ENCODE measurements at places on chromosomes 6 and 20.

DNA sequence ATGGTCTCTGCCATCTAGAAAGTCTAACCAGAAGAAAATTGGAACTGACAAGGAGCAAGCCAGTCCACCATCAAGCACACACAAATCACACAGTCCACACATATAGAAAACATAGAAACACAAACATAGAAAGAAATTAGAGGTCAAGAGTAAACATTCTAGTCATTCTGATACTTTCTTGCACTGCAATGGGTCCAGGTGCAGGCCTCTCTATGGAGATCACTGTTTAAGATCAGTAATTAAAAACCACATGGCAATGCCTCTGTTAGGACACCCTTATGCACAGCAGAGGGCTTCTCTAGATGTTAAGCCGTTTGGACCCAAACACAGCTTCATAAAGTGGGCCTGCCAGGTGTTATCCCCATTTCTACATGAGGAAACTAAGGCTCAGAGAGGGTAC lies 42.8 kb upstream of the SLC22A23 start:
- H3K27me3 ChIP-seq: no peaks in the 10 kb centered on the region
- H3K27ac ChIP-seq: no peak overlapping the region
- H3K4me1 ChIP-seq: no peaks in the 10 kb centered on the region
- H3K36me3 ChIP-seq: no peaks in the 10 kb centered on the region
- no peak overlapping the region for H3K4me3 ChIP-seq
- DNase-seq: no peak

- H3K27ac ChIP-seq: no peak overlapping the region
- no peaks in the 10 kb centered on the region for H3K27me3 ChIP-seq
- no peaks in the 10 kb centered on the region for H3K36me3 ChIP-seq
- no peak overlapping the region for H3K4me3 ChIP-seq
- H3K4me1 ChIP-seq: no peaks in the 10 kb centered on the region
Measured at GRCh38 chr6:44603044-44603686, 215.7 kb downstream of the CDC5L start.

DNA sequence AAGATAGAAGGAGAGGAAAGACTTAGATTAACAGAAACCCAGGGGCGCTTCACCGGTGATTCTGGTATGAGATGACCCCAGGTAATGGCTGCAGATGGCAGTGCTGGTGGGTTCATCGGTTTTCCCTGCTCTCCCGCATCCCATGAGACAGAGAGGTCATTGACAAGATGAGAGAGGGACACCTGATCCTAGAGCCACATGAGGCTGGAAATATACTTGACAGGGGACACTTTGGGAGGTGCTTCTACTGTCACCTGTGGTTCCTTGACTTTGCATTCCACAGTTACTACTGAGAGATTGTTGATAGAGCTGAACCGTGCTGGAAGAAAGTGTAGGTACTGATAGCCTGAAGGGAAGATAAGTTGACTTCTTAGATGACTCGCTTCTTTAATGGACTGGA lies 74.3 kb downstream of the SYNDIG1 start:
- no peaks in the 10 kb centered on the region for H3K36me3 ChIP-seq
- no peaks in the 10 kb centered on the region for H3K27me3 ChIP-seq
- H3K4me1 ChIP-seq: no peaks in the 10 kb centered on the region

- no peak for DNase-seq
- no peaks in the 10 kb centered on the region for H3K27me3 ChIP-seq
- no peaks in the 10 kb centered on the region for H3K36me3 ChIP-seq
- H3K4me1 ChIP-seq: no peaks in the 10 kb centered on the region
- H3K27ac ChIP-seq: no peak overlapping the region
Measured at GRCh38 chr6:128807577-128807976, 75.4 kb upstream of the LAMA2 start.

- no peak for DNase-seq
- no peaks in the 10 kb centered on the region for H3K27me3 ChIP-seq
- H3K4me3 ChIP-seq: no peak overlapping the region
- no peaks in the 10 kb centered on the region for H3K36me3 ChIP-seq
- H3K4me1 ChIP-seq: peaks cover 7% of the 10 kb centered on the region
Measured at GRCh38 chr6:132004668-132005067, 53.5 kb upstream of the CCN2 start.

DNA sequence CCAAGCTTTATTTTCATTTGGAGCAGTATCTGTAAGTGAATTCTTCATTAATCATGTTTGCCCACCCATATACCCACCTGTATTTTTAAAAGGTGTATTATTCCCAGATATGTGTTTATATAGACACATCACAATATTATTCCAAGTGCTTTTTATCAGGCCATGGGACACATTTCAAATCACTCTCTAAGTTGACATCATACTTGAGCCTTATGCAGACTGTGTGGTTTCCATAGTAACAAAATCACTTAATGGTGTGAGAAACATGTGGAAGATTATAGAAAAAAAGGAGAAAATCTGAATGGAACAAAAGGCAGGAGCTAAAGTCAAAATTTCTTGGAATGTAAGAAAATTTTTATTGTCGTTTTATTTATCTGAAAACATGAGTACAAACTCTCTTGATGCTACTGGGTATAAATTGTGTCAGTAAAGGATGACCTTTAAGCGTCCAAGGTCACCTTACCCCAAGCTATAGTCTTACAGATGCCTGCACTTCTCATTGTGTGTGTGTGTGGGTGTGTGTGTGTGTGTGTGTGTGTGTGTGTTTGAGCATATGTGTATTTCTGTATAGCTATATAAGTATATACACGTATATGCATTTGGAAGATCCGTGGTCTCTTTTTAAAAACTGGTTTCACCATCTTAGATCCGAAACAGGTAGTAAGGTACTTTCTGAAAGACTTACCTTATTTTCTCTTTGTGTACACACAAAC lies 79.8 kb upstream of the CCN6 start:
- no peaks in the 10 kb centered on the region for H3K36me3 ChIP-seq
- no peak overlapping the region for H3K4me3 ChIP-seq
- peak overlapping the region; percentile 36 for H3K27ac ChIP-seq

DNA sequence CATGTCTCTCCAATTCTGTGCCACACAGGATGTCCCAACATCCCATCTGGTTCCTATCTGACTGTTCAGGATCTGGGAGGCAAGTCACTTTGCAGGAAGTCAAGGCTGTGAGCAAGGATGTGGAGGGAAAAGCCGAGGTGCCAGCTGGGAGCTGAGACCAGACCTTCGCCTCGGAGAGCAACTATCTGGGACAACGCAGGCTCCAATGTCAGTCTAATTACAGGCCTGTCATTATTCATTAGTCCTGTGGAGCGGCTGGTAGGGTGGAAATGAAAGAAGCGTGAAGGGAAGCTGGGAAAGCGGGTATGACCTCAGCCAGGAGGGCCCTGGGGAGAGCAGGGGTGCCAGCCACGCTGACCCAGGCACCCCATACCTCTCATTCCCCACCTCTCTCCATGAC lies 147.3 kb downstream of the UNC5CL start:
- H3K36me3 ChIP-seq: no peaks in the 10 kb centered on the region
- DNase-seq: no peak
- H3K27me3 ChIP-seq: no peaks in the 10 kb centered on the region
- no peak overlapping the region for H3K4me3 ChIP-seq

DNA sequence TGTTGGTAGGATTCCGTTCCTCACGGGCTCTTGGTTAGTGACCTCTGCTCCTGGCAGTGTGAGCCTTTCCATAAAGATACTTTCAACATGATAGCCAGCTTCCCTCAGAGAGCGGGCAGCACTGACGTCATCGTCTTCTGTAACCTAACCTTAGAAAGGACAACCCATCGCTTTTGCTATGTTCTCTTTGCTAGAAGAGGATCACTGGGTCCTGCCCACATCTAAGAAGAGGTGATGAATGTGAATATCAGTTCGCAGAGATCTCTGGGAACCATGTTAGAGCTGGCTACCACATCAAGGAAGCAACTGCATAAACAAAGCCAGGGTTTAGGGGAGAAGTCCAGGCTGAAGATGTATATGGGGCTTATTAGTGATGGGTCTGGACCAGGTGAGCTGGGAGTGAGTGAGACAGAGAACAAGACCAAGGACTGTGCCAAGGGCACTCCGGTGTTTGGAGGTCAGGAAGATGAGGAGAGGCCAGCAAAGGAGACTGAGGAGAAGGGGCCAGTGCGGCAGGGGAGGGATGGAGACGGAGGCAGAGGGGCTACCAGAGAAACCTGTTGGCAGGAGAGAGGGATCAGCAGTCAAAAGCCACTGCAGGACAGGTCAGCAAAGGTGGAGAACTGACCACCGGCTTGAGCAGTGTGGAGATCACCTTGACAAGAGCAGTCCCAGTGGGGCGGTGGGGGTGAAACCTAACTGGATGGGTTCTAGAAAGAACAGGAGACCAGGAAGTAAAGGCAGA lies 39.7 kb downstream of the PIM1 start:
- no peaks in the 10 kb centered on the region for H3K27me3 ChIP-seq
- H3K4me3 ChIP-seq: no peak overlapping the region
- no peak for DNase-seq
- H3K27ac ChIP-seq: no peak overlapping the region

DNA sequence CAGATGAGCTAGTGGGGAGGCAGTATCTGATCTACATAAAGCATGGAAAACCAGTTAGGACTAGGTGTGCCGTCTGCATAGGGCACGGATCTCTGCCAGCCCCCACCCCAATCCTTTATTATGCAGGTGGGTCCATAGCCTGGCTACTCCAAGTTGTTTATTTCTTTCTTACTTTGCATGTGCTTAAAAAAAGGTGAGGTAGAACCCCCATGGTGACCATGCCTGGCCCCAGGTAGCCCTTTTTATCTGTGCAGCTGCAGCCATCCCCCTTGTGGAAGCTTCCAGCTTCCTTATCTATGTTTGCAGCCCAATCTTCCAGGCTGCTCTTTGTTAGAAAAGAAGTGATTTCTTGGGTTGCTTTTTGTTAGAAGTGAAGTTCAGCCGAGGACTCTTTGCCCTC lies 9.0 kb upstream of the TREM2 start:
- no peak overlapping the region for H3K27ac ChIP-seq
- H3K4me1 ChIP-seq: no peaks in the 10 kb centered on the region
- H3K36me3 ChIP-seq: no peaks in the 10 kb centered on the region
- H3K4me3 ChIP-seq: no peak overlapping the region

DNA sequence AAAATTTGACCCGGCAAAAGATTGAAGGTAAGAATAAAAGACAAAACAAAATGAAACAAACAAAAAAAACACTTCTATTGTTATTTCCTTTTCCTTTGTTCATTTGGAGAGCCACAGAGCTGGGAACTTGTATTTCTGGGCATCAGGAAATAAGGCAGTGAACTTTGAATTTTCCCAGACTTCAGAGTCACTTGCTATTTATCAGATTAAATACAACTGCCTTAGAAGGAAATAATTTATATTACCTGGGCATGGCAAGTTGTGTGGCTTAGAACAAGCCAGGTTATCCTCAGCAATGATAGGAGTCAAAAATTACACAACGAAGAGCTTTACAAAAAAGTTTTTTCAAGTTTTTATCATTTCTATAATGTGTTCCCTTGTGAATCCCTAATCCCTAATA lies 20.2 kb upstream of the MRAP2 start:
- H3K4me1 ChIP-seq: no peaks in the 10 kb centered on the region
- H3K4me3 ChIP-seq: no peak overlapping the region
- no peaks in the 10 kb centered on the region for H3K27me3 ChIP-seq
- no peak for DNase-seq
- no peak overlapping the region for H3K27ac ChIP-seq
- no peaks in the 10 kb centered on the region for H3K36me3 ChIP-seq

GRCh38 chr6:79404677-79405076 lies 132.6 kb downstream of the LCA5 start:
- H3K36me3 ChIP-seq: no peaks in the 10 kb centered on the region
- H3K27ac ChIP-seq: no peak overlapping the region
- no peak overlapping the region for H3K4me3 ChIP-seq
- H3K4me1 ChIP-seq: no peaks in the 10 kb centered on the region
- DNase-seq: no peak

GRCh38 chr6:3194535-3195419 lies 32.7 kb downstream of the TUBB2B start:
- no peaks in the 10 kb centered on the region for H3K36me3 ChIP-seq
- no peaks in the 10 kb centered on the region for H3K27me3 ChIP-seq
- no peak overlapping the region for H3K27ac ChIP-seq

- H3K27ac ChIP-seq: no peak overlapping the region
- H3K27me3 ChIP-seq: peaks cover 71% of the 10 kb centered on the region
- no peaks in the 10 kb centered on the region for H3K36me3 ChIP-seq
- peaks cover 25% of the 10 kb centered on the region for H3K4me1 ChIP-seq
- peak overlapping the region; percentile 2 for H3K4me3 ChIP-seq
- no peak for DNase-seq
Measured at GRCh38 chr6:1313384-1313766, 1.5 kb downstream of the FOXQ1 start.

DNA sequence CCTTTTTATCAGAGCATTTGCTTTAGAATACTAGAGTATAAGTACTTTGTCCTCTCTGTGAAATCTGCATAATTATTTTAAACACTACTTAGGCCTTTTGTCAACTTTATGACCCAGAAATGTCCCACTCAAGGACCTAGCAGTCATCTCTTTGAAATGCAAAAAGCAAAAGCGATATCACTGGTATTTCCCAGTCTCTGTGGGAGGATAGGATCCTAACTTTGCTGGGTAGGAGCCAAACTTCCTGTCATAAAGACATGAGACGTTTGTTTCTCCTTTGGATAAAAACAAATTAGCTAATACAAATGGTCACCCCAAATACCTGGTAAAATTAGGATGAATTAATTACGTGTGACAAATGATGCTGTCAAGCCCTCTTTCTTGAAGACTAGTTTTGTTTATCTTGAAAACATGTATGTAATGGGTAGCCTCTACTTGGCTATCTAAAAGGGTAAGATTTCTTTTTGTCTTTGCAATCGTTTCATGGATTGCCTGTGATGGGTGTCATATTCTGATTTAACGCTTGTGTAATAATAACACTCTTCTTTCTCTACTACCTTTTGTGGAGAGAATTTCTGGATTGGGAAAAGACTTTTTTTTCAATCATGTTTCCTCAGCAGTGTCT lies 36.2 kb downstream of the DCDC2 start:
- no peaks in the 10 kb centered on the region for H3K4me1 ChIP-seq
- no peak overlapping the region for H3K4me3 ChIP-seq
- DNase-seq: no peak
- no peak overlapping the region for H3K27ac ChIP-seq

DNA sequence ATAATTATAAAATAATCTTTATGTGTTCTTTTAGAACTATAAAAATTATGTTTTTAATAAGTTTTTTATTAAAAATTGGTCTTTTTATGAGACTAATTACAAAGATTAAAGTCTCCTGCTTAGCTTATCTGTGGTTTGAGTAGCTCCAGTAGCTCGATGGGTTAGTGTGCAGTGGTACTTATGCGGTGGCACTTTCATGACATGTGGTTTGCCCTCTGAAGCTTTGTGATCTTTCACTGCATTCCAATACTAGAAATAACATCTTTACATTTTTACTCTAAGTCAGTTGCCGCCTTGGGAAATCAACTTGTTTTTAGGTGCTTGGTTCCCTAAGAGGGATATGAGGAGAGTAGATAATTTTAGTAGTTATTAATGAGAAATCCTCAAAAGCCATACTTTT lies 699.5 kb upstream of the FLRT3 start:
- H3K4me1 ChIP-seq: no peaks in the 10 kb centered on the region
- no peak for DNase-seq
- H3K27ac ChIP-seq: no peak overlapping the region
- no peaks in the 10 kb centered on the region for H3K36me3 ChIP-seq
- H3K4me3 ChIP-seq: no peak overlapping the region

All from heart left ventricle (tissue), 16 donors.